ENCODE measurements at places on chromosomes 1 and 21.

DNA sequence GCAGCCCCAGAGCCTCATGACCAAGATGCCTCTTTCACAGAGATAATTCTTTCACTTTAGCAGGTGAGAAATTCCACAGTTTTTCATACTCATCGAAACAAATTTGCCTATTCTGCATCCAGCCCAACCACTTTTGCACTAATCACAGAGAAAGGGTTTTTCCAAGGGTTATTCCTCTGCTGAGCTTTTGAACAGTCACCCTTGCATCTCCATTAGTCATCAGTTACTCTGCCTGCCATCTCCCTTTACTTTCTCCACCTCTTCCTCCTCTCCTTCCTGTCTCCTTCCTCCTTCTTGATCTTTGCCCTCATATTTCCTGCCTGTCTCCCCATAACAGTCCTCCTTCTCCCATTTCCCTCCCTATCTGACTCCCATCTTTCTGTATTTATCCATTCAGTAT is 43.9 kb downstream of the FH start:
- no peak for DNase-seq

DNA sequence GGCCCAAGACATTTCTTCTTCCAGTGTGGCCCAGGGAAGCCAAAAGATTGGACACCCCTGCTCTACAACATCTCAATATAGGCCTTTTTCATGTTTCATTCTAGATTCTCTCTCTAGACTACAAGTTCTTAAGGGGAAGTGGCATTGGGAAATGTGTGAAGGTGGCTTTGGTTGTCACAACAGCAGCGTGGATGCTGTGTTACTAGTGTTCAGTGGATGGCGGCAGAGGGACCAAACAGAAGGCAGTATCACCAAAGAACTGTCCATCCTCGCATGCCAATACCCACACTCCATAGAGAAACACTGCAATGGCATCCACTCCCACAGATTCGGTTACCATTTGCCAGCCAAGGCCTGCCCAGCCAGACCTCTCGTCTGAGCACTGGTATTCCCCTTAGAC is 24.3 kb upstream of the IFNAR2 start:
- no peak for DNase-seq

DNA sequence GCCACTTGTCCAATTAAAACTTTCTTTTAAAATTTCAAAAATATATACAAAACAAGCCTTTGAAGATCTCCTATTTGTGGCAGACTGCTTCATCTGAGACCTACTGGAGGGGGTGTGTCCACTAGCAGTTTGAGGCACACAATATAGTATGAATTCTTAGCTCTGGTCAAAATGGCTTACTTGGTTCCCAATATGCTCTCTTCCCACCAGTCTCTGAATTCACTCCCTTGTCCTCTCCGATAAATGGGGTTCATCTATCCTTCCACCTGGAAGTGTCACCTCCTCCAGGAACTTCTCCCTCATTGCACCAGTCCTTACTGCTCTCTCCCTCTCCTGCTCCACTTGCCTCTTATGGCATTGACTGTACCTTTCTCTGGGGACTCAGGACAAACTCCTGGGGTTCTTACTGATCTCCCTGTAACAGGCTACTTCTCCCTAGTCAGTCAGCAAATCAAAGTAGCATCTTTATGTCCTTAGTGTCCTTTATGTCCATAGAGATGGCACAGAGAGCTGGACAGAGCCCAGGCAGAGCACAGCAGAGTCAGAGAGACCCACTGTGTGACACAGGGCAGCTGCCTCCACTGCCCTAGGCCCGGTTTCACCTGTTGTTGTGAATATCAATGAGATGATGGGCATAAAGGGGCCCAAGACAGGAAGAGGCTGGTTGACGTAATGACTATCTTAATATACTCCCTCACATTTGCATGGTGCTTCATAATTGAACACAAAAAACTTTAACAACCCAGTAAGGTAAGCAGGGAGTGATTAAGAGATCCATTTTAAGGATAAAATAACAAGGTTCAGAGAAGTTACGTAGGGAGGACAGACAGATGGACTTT is 3.6 kb downstream of the ASAP3 start:
- DNase-seq = no peak

DNA sequence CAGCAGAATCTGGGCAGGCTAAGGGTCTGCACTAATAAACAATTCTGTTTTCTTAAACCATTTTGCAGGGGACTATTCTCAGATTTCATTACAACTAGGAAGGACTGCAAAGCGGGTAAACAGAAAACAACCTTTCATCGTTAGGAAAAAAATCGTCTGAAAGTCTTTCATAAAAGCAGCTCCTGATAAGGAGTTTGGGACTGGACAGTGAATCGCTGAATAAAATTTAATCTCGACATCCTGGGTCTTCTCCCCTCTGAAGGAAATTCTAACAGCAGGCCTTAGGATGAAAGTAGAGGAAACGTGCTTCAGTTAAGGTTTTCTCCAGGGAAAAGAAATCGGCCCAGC is 471 bp upstream of the MTF2 start:
- no peak for DNase-seq

DNA sequence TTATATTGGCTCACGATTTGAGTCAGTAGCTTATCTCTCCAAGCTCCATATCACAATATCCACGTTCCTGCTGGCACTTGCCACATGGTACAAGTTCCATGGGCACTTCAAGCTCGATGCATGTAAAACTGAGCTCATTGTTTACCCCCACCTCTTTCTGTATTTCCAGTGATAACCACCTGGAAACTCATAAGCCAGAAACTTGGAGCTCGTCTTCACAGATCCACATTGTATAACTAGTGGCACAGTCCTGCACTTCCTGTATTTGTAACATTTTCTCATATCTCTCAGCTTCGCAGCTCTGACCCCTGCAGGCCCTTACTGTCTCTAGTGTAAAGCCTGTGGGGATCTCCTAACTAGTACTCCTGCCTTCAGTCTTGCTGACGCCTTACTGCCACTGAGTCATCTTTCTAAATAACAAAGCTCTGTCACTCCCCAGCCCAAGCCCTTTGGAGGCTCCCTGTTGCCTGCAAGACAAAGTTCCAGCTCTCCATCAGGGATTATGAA is 6.5 kb upstream of the C2CD4D start:
- DNase-seq = peak; percentile 72

DNA sequence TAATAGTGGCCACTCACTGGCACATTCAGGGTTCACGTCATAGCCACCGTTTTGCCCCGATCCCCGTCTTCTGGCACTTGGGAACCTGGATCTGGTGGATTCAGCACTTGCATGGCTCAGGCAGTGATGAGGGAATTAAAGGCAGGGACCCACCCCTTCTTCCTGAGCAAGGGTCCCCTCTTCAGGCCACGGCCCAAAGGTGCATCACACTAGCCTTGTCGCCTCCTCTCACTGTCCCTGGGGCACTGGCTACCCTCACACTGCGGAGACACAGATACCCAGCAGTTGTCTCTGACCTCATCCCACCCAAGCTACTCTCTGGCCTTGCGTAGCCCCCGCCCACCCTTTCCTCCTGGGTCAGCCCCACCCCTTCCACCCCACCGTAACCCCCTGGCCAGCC is 19.9 kb upstream of the LDLRAP1 start:
- DNase-seq = peak; percentile 73

- DNase-seq = no peak
Observed at GRCh38 chr1:145977016-145977415, 12.5 kb downstream of the POLR3GL start.

- DNase-seq = no peak
Observed at GRCh38 chr1:15342408-15342967, 67.2 kb upstream of the EFHD2 start.

- no peak for DNase-seq
Observed at GRCh38 chr21:19830446-19830845, 1167.8 kb upstream of the NCAM2 start.

DNA sequence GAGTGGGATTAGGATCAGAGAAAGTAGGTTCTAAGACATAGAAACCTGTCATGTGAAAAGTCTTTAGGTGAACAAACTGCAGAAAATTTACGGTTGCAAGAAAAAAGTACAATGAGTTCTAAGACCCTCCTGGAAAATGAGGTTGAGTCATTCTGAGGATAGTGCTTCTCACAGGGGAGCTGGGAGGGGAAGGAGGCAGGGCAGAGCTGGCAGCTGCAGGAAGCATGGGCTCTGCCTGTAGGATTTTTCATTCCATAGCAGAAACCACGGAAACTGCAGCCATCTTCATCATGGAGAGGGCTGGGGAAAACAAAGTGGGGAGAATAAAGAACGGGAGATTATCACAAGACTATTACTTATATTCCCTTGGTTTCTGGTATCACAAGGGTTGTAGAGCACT is 25.8 kb upstream of the THEM4 start:
- DNase-seq = no peak

DNA sequence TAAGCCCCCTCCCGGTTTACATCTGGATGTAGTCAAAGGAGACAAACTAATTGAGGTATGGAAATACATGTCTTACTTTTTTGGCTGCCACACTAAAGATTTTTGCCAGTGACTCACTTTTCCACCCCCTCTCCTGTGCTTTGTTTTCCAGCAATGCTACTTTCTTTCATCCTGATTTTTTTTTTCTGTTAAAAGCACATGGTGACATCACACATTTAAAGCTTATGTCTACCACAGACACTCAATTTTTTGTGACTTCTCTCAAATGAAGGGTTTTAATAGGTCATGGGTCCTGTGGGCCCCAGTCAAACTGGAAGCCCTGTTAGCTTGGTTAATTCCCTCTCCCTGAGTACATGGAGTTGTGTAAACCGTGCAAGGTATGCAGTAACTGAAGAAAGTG is 2.2 kb downstream of the PPP1R8 start:
- DNase-seq = no peak

DNA sequence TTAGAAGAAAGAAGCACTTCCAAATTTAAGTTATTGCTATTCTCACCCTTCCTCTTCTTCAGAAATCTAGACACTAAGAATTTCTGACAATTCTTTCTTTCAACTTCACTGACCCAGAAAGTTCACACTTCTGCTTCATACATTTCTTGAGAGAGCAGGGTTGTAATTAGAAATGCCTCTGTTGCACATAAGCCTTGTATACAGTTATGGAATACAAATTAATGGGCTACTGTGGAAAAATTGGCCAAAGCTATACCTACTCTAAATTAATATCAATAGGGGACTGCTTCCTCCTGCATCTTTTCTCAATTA is 1.5 kb downstream of the TNFSF18 start:
- DNase-seq = no peak

- no peak for DNase-seq
Observed at GRCh38 chr1:97427371-97427770, 493.5 kb downstream of the DPYD start.

DNA sequence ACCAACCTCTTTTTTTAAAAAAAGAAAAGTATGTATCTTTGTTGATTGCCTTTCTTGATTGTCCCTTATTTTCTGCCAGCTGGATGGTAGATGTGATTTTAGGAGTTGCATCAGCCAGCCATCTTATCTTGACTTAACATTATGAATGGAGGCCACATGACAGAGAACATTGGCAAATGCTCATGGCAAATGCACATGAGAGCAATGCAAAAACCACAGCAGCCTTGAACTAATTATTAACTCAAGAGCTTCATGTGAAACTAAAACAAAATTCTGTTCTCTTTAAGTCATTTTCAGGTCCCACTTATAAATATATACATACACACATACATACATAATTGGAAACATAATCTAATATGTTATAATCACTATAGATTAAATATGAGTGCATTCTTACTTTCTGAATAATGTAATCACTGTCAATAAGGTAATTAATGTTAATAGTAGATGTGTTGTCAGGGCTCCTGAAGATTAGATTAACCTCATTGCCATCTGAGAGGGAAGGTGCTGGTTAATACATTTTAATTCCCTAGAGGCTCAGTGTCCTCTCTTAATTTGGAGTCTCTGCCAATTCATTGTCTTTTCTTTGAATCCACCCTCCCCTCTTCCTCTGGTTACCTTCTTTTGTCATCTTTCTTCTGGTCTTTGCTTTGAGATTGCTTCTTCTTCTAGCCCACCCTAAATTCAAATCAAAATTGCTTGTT is 962.2 kb downstream of the ADGRL2 start:
- DNase-seq = no peak

DNA sequence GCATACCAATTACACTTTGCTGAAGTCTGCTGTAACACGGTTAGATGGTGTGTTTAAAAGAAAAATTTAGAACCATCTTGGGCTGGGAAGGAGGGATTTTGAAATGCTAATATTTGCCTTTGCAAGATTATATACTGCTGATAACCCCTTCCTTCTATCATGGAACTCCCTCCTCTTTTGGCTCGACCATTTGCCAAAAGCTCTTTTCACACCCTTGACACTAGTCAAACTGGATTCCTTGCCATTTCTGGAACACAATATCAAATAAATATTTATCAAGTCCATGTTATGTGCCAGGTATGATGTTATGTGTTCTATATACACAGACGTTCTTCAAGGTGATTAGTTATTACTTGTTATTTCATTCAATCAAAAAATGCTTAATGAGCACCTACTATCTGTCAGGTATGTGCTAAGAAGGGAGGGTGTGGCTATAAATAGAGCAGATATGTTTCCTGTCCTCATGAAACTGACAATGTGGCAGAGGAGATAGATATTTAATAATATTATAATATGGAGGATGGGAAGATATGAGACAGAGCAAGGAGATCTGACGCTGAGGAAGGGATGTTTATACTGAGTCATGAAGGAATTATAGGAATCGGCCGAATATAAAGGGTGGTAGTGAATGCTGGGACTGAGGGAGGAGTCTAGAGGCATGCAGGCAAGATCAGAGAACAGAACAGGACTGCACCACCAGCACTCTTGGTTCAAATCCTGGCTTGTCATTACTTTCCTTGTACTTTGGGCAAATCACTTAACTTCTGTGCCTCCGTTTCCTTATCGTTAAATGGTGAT is 16.1 kb upstream of the XPR1 start:
- no peak for DNase-seq

DNA sequence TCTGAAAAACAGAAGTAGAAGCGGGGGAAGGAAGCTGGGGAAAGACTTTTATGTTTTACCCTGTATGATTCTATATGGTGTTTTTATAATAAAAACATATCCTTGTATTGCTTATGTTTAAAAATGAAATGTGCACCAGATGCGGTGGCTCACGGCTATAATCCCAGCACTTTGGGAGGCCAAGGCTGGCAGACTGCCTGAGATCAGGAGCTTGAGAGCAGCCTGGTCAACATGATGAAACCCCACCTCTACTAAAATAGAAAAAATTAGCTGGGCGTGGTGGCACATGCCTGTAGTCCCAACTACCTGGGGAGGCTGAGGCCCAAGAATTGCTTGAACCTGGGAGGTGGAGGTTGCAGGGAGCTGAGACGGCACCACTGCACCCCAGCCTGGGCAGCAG is 155.4 kb downstream of the SMYD3 start:
- DNase-seq = no peak
